ENCODE measurements at places on chromosomes 2 and 18. TPM values are rescaled to one million over a fixed set of nuclear protein-coding genes. Genes with fewer than 3 reads are reported as not detected.

Gene DOCK10
- total RNA-seq: 30.9 TPM

Gene SATB2
- 1.2 TPM for total RNA-seq

Gene RUFY4
- total RNA-seq: not detected

Gene KLHL14
- total RNA-seq: not detected

Gene DNAJB2
- 51.0 TPM for total RNA-seq

Gene NGEF
- total RNA-seq: 0.43 TPM

Gene ANKRD62
- total RNA-seq: not detected

Gene ACTR1B
- 125 TPM for total RNA-seq

Gene CHRNG
- not detected for total RNA-seq

Gene CIB4
- total RNA-seq: not detected

Gene NCKAP5
- total RNA-seq: 0.75 TPM

Gene MC4R
- total RNA-seq: not detected

Gene FIGN
- 4.3 TPM for total RNA-seq

Gene SALL3
- total RNA-seq: not detected

Gene ABHD1
- total RNA-seq: not detected

Gene RNU2-63P
- not detected for total RNA-seq

Gene PLB1
- total RNA-seq: 9.7 TPM

Gene C2orf66
- total RNA-seq: not detected

Gene SLC40A1
- total RNA-seq: 40.8 TPM

Gene ABCG8
- total RNA-seq: not detected

Gene C1QL2
- 11.6 TPM for total RNA-seq

Gene KRTCAP3
- not detected for total RNA-seq

Gene GPR35
- total RNA-seq: not detected

Gene PDCD1
- total RNA-seq: not detected

Gene GCKR
- total RNA-seq: not detected

Gene RFX8
- not detected for total RNA-seq

Gene SLC20A1
- 18.4 TPM for total RNA-seq

Gene DPP4
- total RNA-seq: 1.7 TPM

Gene ABCB11
- total RNA-seq: not detected

Gene SPC25
- not detected for total RNA-seq

Gene MAL
- total RNA-seq: not detected

Gene ATOH8
- 239 TPM for total RNA-seq

Data from ascending aorta (tissue), 2 donors.